ENCODE measurements at places on chromosomes 1 and 21.

DNA sequence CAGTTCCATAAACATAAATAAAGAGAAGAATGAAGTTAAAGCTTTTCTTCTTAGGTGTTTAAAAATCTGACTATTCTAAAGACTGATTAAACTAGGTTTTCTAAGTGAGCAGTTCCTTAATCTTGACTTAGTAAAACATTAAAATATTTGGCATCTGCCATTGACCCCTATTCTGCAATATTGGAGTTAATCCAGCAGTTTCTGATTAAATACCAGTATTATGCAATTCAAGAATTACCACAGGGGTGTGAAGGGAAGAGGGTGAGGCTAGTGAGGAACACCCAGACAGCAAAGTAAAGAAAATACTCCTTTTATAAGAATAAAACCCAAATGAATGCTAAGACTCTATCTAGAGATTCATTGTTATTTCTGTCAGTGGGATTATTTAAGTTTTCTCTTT lies 40.9 kb downstream of the CLIC4 start:
- no peak for DNase-seq

- DNase-seq: no peak
Observed at GRCh38 chr1:30877205-30877912, 31.2 kb downstream of the SDC3 start.

DNA sequence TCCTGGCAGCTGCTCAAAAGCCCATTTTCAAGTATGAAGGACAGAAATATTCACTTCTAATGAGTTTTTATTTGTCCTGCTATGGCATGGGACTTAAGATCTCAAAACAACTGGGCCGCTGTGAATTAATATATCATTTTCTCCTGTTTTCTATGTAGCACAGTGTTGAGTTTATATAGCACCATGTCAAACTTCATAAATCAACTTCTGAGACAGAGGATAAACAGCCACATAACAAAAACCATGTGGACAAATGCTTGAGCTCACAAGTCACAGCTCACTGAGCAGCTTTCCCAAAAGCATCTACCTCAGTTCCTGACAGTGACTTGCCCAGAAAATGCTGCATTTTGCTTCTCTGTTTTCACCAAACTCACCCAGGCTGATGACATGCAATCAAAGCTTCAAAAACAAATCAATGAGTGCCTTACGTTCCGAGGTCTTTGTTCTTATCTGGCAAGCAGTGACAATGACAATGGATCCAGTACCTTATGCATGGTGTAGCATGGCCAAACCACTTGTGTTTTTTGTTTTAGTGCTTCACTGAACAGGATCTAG lies 722.6 kb downstream of the LRRIQ3 start:
- DNase-seq: peak; percentile 27

DNA sequence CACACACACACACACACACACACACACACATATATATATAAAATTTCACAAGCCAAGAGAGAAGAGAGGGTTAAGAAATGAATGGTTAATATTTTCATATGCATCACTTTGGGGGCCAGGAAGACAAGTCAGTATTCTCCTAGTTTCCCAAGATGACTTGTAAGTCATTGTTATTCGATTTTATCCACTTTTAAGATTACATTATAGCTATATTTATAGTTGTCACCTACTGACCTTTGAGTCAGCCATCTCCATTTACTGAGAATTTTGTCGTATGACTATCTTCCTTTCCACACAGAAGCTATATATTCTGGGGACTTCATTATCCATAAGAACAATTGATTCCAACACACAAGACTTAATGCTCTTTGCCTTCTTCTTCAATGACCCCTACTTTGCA lies 8.9 kb downstream of the LYST start:
- no peak for DNase-seq

DNA sequence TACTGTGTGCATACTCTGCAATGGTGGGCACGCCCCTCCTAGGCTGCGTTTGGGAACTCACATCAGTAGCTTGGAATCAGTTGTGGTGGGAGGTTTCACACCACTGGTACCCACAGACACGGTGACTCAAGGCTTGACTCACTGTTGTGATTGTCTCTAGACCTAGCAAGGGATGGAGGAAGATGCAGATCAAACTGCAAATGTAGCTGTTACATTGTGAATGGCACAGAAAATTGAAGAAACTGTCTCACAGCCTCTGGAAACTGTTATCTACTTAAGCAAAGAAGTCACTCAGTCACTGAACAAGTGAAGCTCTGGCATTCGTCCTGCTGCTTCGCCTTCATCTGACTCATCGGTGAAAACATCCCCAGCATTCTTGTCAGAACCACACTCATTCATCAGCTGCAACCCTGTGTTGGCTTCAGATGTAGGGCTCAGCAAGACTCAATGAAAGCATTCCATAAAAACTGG lies 59.5 kb downstream of the POFUT2 start:
- DNase-seq: no peak

GRCh38 chr1:72018562-72018961 lies 263.8 kb downstream of the NEGR1 start:
- no peak for DNase-seq

- DNase-seq: no peak
Observed at GRCh38 chr1:41738475-41738874, 180.2 kb downstream of the HIVEP3 start.

DNA sequence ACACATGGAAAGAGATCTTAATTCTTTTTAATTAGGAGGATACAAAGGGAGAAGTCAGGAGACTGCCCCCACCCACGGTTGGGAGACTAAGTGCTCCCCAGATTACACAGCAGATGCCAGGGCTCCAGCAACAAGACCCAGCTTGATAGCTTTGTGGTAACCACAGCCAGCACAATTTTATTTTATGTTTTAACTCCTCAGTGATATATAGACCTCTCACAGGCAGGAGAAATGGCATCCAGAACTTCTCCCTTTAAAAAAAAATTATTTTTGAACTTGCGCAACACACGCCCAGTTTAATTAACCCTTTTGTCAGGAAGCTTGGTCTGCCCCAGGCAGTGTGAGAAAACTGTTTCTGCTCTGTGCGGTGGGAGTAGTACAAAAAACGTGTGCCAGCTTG lies 62.6 kb upstream of the ACOT11 start:
- DNase-seq: no peak

- DNase-seq: no peak
Observed at GRCh38 chr1:20614131-20614579, 19.1 kb upstream of the PINK1 start.

DNA sequence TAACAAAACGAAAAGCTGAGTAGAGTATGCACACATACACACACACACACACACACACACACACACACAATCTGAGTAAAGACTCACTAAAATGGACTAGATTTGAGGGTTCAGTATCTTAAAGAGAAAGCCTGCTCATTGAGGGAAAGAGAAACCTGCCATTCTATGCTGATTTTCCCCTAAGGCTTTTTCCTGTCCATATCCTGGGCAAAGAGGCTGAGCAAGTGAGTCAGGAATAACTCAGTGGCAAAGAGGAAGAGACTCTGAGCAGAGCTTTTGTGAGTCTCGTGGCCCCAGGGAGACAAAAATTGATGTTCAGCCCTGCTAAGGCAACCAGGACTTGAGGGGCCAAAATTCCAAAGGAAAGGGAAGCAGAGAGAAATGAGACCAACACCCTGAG lies 37.3 kb upstream of the RUNX1 start:
- DNase-seq: no peak

- DNase-seq: no peak
Observed at GRCh38 chr1:233045588-233045987, 95.2 kb downstream of the NTPCR start.

DNA sequence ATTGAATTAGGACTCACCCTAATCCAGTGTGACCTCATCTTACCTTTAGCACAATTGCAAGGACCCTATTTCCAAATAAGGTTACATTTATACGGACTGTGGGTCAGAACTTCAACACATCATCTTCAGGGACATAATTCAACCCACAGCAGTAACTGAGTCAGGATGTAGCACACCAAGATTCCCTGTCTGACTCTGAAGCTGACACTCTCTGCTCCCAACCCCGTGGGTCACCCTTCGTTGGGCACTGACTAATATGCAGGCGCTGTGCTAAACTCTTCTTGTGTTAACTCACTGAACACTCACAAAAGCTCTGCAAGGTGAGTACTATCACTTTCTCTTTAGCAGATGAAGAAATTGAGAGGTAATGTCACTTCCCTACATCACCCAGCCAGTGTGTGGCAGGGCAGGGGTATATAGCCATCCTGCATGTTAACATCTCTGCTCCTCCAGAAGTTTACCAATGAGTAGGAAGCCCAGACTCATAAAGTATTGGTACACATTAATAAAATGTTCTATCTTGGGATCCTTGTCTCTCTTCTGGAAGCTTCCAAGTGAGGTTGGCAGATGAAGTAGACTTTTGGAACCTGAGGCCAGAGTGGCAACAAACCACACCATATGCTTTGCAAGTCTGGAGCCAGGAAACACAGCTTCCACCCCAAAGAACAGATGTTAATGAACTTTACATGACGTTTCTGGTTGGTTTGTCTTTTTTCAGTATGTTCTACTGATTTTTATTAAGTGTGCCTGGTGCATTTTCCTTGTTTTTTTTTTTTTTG lies 139.2 kb upstream of the KLHDC7A start:
- no peak for DNase-seq

DNA sequence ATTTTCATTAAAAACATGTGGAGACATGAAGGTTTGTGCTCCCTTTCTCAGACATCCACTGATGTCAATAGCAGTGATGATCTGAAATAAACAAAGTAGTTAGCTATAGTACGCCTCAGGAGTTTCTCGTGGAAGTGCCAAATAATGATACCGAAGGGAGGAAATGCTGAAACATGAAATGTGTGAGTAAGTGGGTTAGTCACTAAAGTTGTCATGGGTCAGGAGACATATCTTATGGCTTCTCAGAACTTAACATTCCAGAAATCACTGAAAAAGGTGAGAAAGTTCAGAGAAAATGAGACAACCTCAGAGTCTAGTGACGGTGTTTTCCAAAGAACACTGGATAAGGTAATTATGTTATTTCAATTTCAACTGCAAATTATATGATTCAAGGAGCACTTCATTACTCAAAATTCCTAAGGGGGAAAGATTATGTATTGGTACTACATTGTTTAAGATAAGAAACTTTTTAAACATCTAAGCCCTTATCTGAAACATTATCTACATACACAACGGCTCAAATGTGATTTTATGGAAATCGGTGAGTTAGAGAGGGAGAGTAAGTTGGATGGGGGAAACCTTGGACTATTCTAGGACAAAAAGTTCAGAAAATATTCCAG lies 20.6 kb downstream of the NIBAN1 start:
- no peak for DNase-seq

DNA sequence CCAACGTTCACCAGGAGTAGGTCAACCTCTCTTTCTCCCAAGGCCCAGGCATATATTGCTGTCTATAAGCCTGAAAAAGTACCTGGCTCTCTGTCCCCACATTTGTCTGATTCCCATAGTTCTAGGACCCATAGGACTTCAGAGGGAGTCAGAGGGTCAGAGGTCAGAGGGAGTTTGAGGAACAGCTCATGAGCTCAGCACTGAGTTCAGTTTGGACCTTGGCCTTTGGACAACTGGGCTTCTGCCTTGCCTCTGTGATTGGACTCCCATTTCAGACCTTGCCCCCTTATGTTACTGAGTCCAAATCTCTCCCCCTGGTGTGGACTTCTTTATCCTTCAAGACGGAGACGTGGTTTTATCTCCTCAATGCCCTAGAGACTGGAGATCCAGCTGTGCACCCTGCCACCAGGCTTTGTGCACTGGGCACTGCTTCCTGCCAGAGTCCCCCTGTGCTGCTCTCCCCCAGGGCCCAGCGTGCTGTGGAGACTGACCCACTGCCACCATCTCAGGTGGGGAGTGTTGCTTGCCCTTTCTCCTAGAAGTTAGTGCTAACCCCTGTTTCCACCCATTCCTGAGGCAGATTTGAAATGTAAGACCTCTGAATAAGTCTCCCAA lies 3.2 kb downstream of the CTSE start:
- no peak for DNase-seq

GRCh38 chr1:234564035-234565029 lies 45.6 kb downstream of the IRF2BP2 start:
- DNase-seq: no peak

DNA sequence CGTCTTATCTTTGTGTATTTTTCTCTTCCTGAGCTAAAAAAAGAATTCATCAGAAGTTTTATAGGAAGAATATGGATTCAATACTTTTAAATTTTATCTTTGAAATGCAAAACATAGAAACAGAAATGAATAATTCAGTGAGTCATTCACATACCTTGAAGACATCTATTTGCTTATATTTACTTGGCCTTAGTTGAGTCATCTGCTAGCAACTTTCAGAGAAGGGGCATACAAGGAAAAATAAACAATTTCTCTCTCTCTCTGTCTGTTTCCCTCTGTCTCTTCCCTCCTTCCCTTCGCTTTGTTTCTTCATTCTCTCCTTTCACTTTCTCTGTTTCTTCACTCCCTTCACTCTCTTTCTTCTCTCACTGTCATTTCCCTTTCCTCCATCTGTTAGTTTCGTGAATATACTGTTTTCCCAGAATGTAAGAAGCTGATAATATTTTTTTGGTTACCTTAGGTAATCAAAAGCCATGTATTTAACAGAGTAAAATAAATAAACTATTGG lies 477.2 kb downstream of the BRINP3 start:
- DNase-seq: no peak

DNA sequence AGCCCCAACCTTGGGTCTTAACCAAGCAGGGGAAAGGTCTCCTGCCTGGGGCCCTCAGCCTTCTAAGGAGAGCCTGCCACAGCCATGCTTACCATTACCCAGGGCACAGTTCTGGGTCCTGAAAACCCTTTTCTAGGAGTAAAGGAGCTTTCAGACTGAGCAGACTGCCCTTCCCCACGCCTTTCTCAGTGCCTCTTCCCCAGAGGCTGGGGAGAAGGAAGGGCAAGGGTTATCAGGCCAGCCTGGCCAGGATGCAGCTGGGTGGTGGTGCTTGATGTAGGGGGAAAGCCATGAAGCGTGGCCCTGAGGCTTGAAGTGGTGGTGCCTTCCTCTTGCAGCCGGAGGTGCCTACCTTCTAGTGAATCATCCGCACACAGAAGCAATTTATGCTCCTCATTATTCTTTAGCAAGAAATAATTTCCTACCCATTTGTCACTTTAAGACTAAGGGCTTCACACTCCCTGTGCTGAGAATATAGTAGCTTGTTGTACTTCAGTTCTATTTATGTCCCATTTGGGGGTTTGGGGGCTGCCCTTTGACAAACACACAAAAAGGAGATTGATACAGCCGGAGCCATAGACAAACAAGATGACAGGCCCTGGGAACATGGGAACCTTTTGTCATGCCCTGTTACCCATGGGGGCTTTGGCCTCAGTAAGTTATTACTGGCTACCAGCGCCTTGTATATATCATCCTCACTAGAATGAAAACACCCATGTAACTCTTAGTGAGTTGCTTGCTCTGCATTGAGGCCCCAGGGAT lies 40.7 kb downstream of the MAN1C1 start:
- DNase-seq: no peak

GRCh38 chr1:25572708-25573590 lies 29.5 kb downstream of the LDLRAP1 start:
- DNase-seq: peak; percentile 4

GRCh38 chr1:222979561-222979960 lies 163.5 kb downstream of the TLR5 start:
- no peak for DNase-seq

GRCh38 chr1:14881775-14882672 lies 271.5 kb upstream of the TMEM51 start:
- no peak for DNase-seq

All from NCI-H345 (cell line).